ENCODE measurements at places on chromosomes 2 and 18. TPM values are rescaled to one million over a fixed set of nuclear protein-coding genes. Genes with fewer than 3 reads are reported as not detected.

- no peak for DNase-seq
These were observed 89.0 kb downstream of the GALNT14 start for GRCh38 chr2:31049264-31049663.

GRCh38 chr2:177250461-177250860 is 14.1 kb downstream of the NFE2L2 start:
- no peak for DNase-seq

DNA sequence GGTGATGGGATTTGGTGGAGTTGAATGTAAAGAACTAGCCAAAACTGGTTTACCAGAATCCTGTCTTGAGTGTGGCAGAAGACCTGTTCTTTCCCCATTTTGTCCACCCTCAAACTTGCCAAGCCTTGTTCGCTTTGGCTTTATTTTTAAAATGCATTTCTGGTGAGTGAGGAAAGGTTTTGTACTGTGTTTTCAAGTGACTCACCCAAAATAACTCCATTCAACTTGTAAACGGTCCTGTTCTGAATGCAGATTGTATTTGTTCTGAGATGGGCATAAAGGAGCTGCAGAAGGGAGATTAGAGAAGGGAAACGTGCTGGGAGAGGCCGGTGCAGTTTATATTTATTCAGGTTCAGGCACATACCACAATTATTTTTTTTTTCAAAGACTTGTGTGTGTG is 5.3 kb upstream of the ITPRID2 start:
- DNase-seq: no peak

- DNase-seq: no peak
These were observed 95.2 kb upstream of the GULP1 start for GRCh38 chr2:188196343-188197008.

GRCh38 chr2:237744270-237744612 is 54.3 kb upstream of the RBM44 start:
- no peak for DNase-seq

DNA sequence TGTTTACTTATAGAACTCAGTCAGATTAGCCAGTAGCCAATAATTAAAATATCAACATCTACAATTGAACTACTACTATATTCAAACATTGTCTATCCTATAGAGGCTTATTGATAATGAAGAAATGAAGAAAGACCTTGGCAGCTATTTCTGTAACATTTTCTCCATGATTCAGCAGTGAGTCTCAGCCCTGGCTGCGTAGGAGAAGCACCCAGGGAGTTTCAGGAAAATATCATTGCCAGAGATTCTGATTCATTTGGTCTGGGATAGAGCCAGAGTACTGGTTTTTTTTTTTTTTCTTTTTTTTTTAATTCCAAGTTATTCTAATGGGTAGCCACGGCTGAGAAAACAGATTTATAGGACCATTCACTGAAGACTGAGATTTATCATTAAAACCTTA is 404.8 kb downstream of the TXNL1 start:
- DNase-seq: peak; percentile 66

- no peak for DNase-seq
These were observed 5.5 kb upstream of the RAX start for GRCh38 chr18:59278793-59279192.

- DNase-seq: no peak
These were observed 226.3 kb upstream of the SPHKAP start for GRCh38 chr2:228407821-228408220.

Gene PAPOLG
- total RNA-seq: 14.8 TPM

DNA sequence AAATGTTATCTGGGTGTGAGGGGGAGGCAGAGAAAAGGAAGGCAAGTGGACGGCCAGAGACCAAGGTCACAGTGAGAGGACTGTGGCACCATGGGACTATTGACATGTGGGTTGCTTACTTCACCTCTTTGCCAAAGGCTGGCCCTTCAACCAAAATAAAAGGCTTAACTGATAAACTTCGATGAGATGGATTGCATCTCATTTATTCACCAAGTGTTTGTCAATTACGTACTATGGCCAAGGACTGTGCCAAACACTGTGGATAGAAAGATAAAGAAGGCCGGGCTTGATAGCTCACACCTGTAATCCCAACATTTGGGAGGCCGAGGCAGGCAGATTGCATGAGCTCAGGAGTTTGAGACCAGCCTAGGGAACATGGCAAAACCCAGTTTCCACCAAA is 98.7 kb upstream of the CCBE1 start:
- DNase-seq: no peak

GRCh38 chr2:102708847-102709559 is 52.8 kb upstream of the TMEM182 start:
- DNase-seq: peak; percentile 44

DNA sequence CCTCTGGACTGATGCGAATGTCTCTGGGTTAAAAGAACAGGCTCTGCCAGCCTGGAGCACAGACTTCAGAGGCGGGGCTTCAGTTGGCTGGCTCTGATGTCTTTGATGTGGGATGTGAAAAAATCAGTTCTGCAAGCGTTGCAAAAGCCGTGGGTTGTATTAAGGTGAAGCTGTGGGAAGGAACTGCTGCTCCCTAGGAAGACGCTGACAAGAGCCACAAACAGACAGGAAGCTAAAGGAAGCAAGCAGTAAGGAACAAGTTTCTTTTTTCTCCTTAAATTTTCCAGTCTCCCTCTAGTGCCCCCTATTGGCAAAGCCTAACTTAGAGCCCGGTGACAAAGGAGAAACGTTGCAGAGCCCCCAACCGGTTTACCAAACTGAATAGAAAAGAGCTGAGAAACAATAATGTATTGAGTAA is 239.0 kb downstream of the CCDC178 start:
- peak; percentile 1 for DNase-seq

DNA sequence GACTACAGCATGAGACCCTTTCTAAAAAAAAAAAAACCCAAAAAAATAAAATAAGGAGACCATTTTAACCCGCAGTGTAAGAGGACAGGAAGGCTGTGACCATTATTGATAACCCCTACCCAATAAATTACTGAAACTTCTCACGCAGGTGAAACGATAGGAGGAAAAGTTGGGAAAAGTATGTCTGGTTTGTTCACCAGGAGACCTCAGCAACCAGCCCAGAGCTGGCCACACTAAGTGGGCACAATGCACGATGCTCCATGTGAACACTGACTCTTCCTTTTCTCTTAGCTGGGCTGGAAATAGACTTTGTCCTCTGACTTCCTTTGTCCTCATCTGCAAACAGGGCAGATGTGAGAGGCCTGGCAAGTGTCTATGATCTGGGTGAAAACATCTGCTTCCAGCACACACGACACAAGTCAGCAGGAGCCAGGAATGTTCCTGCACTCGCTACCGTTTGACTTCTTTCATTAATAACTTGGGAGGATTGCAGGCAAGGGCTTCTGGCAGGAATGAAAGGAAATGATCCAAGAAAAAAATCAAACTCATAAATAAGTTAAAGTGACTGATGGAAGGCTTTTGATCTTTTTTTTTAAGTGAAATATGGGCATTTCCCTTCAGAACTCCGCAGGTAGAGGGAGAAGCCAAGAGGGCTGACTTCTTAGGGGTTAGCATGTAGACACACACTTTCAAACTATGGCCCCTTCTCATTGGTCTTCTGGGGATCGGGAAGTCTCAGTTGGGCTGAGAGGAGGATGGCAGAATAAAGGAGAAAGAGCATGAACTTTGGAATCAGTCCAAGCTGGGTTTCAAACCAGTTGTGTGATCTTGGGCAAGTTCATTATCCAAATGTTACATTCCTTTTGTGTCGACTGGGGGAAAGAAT is 137.4 kb upstream of the MYCN start:
- DNase-seq: no peak

Gene CNDP1
- total RNA-seq: not detected

GRCh38 chr2:235610696-235611257 is 116.9 kb downstream of the AGAP1 start:
- DNase-seq: no peak

- no peak for DNase-seq
These were observed 40.5 kb downstream of the ZNF638 start for GRCh38 chr2:71372042-71372441.

Gene CAPN13
- not detected for total RNA-seq

Gene VSNL1
- not detected for total RNA-seq

- peak; percentile 81 for DNase-seq
These were observed 4.4 kb downstream of the SMAD7 start for GRCh38 chr18:48946329-48946835.

GRCh38 chr2:207202645-207203044 is 36.9 kb upstream of the KLF7 start:
- DNase-seq: peak; percentile 55

Gene SNORC
- total RNA-seq: 0.24 TPM

GRCh38 chr2:233084488-233084887 is 24.3 kb downstream of the INPP5D start:
- peak; percentile 91 for DNase-seq

GRCh38 chr2:132252191-132252893 is 90.6 kb upstream of the ANKRD30BL start:
- DNase-seq: no peak

DNA sequence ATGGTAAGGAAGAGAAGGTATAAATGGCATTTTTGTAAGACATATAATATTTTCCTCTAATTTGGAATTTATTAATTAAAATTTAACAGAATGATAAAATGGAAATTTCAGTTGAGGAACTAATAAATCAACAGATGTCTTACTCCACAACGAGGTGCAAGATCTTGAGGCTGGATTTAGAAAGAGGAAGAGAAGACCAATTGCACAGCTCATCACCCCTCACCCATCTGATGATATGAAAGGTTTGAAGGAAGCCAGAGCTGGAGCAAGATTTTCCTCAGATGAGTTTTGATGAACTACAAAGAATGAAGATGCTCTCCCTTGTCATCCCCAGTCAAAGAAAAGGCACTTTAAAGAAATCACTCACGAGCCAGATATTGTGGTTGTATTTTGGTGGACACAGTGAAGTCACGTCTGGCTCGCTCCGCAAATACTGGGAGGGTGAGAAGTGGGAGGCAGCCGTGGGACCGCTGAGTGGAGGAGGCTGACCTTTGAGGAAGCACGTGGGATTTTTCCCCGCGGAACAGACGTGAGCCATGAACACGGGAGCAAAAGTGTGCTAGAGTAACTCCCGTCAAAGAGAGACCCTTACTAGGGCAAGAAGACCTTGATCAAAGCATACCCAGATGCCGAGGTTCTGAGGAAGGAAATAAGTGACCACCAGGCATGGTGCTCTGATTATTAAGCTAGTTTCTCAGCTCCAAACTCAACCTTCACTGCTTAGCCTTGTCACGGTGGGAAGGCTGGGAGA is 511.4 kb downstream of the RNF144A start:
- DNase-seq: no peak

DNA sequence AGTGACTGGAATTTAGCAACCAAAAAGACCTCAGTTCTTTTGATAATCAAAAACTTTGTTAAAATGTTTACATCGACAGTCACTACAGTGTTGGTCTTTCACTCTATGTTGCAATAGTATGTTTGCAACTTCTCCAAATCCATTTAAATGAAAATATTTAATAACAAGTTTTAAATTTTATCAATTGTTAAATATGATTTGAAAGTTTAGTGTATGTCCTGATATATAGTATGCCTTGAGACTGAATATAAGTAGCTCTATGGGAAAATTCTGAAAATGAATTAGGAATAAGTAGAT is 109.9 kb downstream of the ANKRD44 start:
- no peak for DNase-seq

Gene SAG
- total RNA-seq: 0.12 TPM

Gene SIX2
- 1.4 TPM for total RNA-seq

Gene SNED1
- total RNA-seq: 63.7 TPM

Gene PXDN
- total RNA-seq: 272 TPM

- no peak for DNase-seq
These were observed 30.8 kb downstream of the ATP6V1C2 start for GRCh38 chr2:10752236-10752635.
